ENCODE measurements at places on chromosomes 16 and 17. TPM values are rescaled to one million over a fixed set of nuclear protein-coding genes. Genes with fewer than 3 reads are reported as not detected.

DNA sequence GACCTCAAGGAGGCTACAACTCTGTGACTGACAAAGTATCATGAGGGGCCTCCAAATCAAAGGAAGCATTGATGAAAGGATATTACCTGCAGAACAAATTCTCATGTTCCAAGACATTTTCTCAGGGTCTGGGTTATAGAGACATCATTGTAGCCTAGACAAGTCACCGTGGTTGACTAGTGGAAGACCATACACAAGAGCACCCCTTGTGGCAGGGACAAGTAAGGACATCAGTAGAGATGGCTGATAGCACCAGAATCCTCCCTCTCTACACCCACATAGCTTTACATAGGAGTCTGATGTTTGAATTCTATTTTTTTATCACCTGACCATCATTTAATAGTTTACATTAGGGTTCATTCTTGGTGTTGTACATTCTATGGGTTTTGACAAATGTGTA is 32.5 kb upstream of the CDH8 start:
- DNase-seq, result peak; percentile 7

Gene C17orf100
- 1.6 TPM for total RNA-seq

GRCh38 chr17:7887482-7888183 is 956 bp upstream of the CHD3 start:
- DNase-seq, result peak; percentile 95

Gene SUZ12
- total RNA-seq, result 21.7 TPM

Gene HMOX2
- total RNA-seq, result 86.1 TPM

All from M059J (cell line).